ENCODE measurements at places on chromosomes 13 and 19.

GRCh38 chr19:14116525-14116917 is 1.0 kb downstream of the PRKACA start:
- DNase-seq = no peak

DNA sequence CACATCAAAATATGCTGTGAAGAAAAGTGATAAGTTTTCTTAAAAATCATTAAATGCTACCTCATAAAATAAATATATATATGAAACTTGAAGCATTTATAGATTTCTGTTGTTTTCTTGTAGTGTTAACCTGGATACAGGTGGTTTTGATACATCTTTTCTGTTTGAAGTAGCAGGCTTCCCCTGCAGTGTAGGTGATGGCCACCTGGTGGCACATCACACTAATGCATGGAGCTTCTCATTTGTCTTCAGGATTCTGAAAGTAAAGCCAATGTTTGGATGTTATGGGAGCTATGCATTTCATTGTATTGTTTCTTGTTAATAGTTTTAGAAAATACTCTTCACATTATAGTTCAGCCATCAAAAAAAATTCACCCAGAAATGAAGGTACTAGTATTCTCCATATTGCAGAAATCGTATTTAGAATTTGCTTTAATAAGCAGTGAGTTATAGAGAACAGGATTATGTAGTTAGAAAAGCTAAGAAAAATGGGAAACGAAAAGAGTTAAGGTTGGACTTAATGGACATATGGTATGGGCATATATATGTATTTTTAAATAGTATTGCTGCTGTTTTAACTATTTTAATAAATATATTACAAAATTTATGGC is 18.7 kb downstream of the GPR180 start:
- DNase-seq = peak; percentile 61

- no peak for DNase-seq
These were observed 80.3 kb downstream of the EFNB2 start for GRCh38 chr13:106455190-106455589.

GRCh38 chr19:40719414-40719894 is 2.5 kb downstream of the ITPKC start:
- DNase-seq = no peak

GRCh38 chr13:26400545-26400944 is 146.6 kb downstream of the CDK8 start:
- no peak for DNase-seq

- no peak for DNase-seq
These were observed 21.0 kb upstream of the RNF17 start for GRCh38 chr13:24742977-24743376.
